ENCODE measurements at places on chromosomes 13 and 19.

DNA sequence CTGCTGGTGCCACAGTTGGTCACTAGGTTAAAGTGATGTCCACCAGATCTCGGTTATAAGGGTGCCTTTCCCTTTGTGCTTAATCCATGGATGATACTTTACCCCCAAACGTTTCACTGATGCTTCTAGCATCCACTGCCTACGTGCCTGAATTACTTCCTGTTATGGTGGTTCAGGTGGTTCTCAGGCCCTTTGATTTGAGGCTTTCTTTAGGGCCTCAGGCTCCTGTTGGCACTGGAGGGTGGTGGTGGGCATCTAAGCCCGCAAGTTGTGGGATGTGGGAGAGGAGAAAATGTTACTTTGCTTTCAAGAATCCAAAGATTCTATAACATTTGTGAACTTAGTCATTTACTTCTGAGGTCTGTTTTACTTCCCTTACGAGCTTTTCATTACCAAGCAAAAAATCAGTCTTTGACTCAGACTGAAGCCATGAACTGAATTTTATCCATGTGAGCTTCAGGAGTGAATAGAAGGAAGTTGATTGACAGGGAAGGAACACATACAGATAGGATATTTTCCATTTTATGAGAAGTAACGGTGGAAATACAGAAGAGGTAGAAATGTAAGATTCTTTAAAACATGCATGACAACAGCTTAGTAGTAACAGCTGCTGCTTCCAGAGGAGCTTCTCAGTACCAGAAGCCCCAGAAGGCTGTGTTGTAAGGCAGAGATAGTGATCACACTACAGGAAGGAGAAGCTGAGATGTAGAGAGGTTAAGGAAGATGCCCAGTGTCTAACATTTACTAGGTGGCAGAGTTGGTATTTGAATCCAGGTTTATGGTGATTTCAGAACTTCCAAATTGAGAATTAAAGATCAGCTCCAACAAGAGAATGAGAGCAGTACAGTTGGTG lies 65.0 kb downstream of the ARHGEF7 start:
- DNase-seq, result no peak

- DNase-seq, result no peak
Measured at GRCh38 chr13:112204346-112205327, 137.7 kb downstream of the SOX1 start.

GRCh38 chr19:15448044-15448777 lies 1.5 kb downstream of the WIZ start:
- DNase-seq, result no peak

GRCh38 chr13:25541434-25542123 lies 169.8 kb downstream of the ATP8A2 start:
- no peak for DNase-seq
